ENCODE measurements at places on chromosomes 7 and 10.
A peak's percentile ranks its signal among the peaks of the same experiment; 100 is the strongest.

GRCh38 chr10:124573726-124574455 lies 112.3 kb downstream of the LHPP start:
- DNase-seq, result no peak

GRCh38 chr7:109529712-109530111 lies 960.0 kb downstream of the DNAJB9 start:
- no peak for DNase-seq

GRCh38 chr7:122546496-122546895 lies 152.4 kb downstream of the RNF133 start:
- DNase-seq, result no peak

DNA sequence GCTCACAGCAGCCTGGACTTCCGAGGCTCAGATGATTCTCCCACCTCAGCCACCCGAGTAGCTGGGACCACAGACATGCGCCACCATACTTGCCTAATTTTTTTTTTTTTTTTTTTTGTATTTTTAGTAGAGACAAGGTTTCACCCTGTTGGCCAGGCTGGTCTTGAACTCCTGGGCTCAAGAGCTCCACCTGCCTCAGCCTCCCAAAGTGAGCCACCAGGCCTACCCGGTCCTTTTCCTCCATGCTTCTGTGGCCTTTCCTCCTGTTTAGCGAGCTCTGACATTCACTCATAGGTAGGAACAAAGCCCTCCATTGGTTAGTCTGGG lies 50.1 kb upstream of the SRPK2 start:
- no peak for DNase-seq

GRCh38 chr7:54967377-54967776 lies 51.4 kb upstream of the EGFR start:
- no peak for DNase-seq

- no peak for DNase-seq
Observed at GRCh38 chr7:87129332-87129731, 22.9 kb upstream of the DMTF1 start.

DNA sequence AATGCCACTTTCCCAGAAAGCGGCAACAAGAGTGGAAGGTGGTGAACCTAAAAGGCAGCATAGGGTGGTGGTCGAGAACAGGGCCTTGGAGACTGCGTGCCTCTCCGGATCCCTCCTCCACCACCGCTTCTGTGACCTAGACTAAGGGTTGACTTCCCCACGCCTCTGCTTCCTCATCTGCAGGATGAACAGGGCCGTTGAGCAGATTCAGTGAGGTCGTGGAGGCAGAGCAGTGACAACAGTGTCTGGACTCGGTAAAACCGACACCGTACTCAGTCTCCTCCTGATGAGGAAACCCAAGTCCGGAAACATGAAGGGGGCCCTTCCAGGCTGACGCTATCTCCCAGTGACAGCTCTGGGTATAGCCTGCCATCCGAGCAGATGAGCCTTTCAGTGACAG lies 162.6 kb downstream of the CELF2 start:
- DNase-seq, result peak; percentile 30

DNA sequence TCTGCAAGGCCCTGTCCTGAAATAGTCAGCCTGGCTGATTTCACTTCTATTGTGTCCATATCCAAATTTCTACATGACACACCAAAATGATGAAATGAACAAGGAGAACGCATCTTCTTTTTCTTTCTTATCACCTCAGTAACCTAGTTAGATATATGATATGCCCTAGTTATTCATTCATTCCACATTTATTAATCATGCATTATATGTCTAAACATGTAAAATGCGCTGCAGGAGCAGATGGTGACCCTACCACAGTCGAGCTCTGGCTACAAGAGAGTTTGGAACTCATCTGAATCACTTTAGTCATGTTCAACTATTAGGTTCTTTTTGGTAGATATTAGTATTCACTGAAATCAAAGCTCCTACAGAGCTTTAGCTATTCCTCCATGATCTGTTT lies 31.8 kb upstream of the VPS41 start:
- no peak for DNase-seq

DNA sequence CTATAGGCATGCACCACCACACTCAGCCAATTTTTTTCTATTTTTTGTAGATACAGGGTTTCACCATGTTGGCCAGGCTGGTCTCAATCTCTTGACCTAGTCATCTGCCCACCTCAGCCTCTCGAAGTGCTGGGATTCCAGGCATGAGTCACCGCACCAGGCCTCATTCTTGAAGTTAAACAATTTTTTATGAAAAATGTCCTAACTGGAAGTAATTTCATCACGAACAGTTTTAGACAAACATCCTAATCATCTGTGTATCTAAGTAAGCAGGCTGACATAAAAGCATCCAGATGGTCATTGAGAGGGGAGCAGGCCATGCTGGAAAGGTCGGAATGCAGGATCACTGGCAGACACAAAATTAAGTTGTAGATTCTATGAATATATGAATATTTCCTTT lies 269.1 kb downstream of the ZMYND11 start:
- DNase-seq, result no peak

DNA sequence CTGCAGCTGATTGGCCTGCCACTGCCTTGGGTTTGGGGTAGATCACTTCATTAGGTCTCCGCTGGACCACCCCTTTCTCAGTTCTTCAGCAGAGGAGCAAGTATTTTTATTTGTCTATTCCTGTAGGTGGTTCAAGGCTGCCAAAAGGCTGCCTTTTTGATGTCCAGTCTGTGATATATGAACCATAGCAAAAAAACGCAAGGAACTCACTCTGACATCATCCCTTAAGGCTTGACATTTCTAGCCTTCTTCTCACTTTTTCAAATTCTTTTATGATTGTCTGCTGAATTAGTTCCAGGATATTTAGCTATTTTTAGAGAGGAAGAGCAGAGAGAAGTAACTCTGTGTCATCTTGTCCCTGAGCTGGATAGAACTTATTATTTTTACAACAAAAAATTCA lies 269.2 kb downstream of the BAMBI start:
- DNase-seq, result no peak

GRCh38 chr10:71887743-71888142 lies 36.7 kb upstream of the PSAP start:
- DNase-seq, result no peak

- DNase-seq, result no peak
Observed at GRCh38 chr7:147541261-147541660, 1049.3 kb upstream of the C7orf33 start.

- no peak for DNase-seq
Observed at GRCh38 chr7:28481091-28481926, 69.0 kb downstream of the CREB5 start.

DNA sequence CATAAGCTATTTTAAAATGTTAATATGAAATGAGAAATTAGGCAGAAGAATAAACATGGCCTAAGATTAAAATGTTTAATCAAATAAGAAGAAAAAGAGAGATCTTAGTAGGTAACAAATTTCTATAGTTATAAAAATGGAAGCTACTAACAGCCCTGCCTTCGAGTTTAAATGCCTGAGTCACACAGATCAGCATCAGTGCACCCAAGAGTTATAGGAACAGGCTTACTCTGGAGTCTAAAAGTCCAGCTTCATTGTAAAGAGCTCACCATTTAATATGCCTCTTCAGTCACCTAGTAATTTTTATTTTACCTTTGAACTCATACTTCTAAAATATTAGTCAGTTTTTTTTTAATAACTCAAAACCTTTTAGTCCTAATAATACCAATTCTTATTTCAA lies 52.6 kb downstream of the BRI3 start:
- no peak for DNase-seq

GRCh38 chr10:49044293-49045193 lies 70.8 kb downstream of the VSTM4 start:
- DNase-seq, result no peak

DNA sequence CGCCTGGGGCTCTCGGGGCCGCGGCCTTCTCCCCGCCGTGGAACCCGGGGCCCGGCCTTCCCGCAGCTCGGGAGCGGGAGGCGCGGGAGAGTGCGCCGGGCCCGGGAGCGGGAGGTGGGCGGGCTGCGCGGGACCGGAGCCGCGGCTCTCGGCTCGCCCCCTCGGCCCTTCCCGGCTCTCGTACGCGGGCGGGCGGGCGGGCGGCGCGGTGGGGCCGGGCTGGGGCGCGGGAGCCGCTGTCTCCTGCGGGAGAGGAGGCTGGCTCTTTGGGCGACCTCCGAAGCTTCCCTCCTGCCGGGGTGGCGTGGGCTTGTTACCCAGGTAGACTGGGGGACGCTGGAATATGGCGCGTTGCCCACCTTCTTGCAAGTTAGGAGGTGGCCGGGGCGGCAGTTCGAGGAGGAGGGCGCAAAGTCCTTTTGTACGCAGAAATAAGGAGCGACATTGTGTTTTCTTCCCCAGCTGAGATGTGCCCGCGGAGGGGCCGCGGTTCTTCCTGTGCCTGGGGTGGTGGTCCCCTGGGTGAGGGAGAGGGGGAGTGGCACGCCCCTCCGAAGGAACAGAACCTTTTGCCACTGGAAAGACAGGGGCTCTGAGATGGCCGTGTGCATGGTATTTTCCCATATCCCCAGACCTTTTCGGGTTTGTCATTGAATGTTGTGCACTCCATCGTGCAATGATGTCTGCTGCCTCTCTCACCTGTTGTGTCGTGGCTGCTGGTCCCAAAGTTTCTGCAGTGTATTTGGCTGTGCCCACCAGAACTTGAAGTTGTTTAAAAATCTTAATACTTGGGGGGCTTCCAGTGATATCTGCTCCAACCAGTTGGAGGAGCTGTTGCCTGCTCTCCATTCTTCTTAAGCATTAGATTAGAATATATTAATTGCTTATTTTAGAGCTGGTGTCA lies 844 bp downstream of the NRF1 start:
- DNase-seq, result no peak

- no peak for DNase-seq
Observed at GRCh38 chr7:21941611-21942141, 4.0 kb downstream of the CDCA7L start.

GRCh38 chr7:97126483-97127171 lies 9.1 kb downstream of the SDHAF3 start:
- DNase-seq, result no peak

DNA sequence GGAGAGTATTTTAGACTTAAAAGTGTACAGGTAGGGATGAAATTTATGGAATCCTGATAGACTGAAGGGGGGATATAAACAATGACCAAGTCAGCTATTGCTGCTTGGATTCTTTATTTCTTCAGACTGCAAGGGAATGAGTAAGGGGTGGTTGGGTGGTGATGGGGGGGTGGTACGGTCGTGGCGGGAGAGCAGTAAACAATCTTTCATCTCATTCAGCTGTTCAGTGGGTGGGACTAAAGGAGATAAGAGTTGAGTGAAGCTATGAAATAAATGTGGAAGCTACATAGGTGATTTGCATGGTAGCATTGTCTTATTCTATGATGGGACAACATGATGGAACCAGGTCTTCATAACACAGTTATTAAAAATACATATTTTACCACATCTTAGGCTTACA lies 1.8 kb downstream of the SEPTIN7 start:
- DNase-seq, result no peak

DNA sequence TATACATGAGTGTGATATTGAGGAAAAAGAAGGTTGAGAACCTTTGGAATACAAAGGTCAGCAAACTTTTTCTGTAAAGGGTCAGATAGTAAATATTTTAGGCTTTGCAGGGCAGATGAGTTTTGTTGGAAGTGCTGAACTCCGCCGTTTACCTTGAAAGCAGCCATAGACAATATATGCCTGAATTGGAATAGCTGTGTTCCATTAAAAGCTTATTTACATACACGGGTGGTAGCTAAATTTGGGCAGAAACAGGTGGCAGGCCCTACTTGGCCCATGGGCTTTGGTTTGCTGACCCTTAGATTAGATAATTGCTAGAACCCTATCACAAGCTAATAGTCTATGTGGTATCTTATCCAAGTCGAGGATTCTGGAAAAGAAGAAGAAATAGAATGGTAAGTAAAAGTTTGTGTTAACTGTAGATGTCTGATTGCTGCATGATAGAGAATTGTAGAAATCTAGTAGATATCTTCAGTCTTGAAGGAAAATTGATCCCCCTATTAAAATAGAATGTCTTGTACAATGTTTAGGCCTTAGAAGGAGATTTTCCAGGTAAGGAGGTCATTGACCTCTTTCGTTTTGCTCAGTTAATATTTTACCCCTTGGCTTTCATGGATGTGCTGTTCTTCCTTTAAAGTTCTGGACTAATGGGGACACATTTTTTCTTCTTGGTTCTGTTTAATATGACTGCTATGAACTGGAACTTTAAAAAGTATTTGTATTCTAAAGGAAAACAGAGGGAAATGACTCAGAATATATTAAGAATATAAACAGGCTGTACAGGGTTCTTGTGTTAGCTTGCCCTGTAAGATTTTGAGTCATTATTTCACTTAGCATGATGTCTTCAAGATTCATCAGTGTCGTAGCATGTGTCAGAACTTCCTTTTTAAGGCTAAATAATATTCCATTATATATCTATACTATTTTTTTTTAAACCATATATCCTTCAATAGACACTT lies 8.0 kb downstream of the RBM33 start:
- DNase-seq, result no peak
